ENCODE measurements at places on chromosomes 1 and 21.

- no peak for DNase-seq
Measured at GRCh38 chr1:183040547-183040971, 17.3 kb downstream of the LAMC1 start.

GRCh38 chr1:156848461-156849150 lies 10.3 kb downstream of the INSRR start:
- DNase-seq = no peak

DNA sequence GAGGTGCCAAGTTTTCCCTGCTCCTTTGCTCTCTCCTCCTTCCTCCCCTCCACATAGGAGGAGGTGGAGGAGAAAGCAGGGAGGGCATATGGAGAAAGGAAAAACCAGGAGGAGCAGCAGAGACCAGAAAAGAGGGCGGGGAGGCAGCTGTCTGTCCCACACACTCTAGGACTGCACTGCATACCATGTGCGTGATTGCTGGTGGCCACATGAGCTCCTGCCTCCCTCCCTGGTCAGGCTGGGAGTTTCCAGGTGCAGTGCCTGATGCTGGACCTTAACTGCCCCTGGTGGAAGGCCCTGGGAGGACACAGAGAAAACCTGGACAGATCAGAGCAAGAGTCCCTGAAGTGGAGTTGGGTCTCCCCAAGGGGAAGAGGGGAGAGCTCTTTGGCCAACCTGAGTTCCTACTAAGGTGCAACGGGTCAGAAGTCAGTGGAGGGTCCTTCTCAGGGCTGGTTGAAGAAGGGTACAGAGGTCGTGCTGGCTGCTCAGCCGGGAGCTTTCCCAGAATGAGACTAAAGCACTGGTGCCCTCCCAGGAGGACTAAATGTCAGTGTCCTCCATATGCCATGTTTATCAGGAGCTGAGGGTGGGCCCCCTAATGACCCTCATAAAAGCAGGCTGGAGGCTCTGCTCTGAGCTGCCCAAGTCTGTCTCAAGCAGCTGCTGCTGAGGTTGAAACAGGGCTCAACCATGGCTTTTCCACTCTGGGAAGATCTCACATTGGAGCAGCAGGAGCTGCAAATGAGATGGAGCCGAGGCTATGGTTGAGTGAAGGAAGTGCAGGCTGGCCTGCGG lies 3.5 kb upstream of the LGR6 start:
- no peak for DNase-seq

GRCh38 chr1:43867976-43868740 lies 65.4 kb upstream of the ARTN start:
- no peak for DNase-seq

DNA sequence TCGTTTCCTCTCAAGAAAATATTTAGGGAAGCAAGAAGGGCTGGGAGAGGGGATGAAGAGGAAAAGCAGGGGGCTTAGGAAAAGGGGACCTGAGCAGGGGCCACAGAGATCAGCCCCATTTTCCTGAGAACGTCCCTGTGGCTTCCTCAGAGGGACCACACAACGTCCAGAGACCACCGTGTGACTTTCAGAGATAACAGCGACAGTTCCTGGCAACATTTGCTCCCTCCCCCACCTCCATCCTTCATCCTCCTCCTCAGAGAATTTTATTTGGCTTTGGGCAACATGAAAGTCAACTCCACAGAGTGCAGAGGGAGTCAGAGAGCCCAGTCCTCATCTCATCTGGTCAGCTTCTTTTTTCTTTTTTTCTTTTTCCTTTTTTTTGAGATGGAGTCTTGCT lies 50.9 kb downstream of the RUNX1 start:
- no peak for DNase-seq

- no peak for DNase-seq
Measured at GRCh38 chr1:21117597-21118001, 59.1 kb downstream of the EIF4G3 start.

- DNase-seq = no peak
Measured at GRCh38 chr1:5304702-5305101, 650.3 kb downstream of the AJAP1 start.

- DNase-seq = no peak
Measured at GRCh38 chr1:246460406-246460805, 46.7 kb downstream of the SMYD3 start.

GRCh38 chr1:25343872-25344271 lies 5.7 kb downstream of the TMEM50A start:
- no peak for DNase-seq

GRCh38 chr21:44017601-44018000 lies 5.5 kb downstream of the TRAPPC10 start:
- no peak for DNase-seq

- no peak for DNase-seq
Measured at GRCh38 chr1:240170266-240170665, 78.6 kb downstream of the FMN2 start.

GRCh38 chr1:71717186-71717585 lies 565.2 kb downstream of the NEGR1 start:
- no peak for DNase-seq

GRCh38 chr1:44108241-44108640 lies 10.4 kb upstream of the KLF17 start:
- no peak for DNase-seq

Measured in NCI-H748 treated with DMSO at 0.1 percent for 48 hours (cell line).